HuH-7 (cell line): ENCODE measurements at places on chromosomes 11 and 22.

GRCh38 chr11:23574149-23574548, 713.9 kb upstream of the CCDC179 start:
- DNase-seq, result no peak

- no peak for DNase-seq
Measured at GRCh38 chr11:131824771-131825170, 454.4 kb downstream of the NTM start.

DNA sequence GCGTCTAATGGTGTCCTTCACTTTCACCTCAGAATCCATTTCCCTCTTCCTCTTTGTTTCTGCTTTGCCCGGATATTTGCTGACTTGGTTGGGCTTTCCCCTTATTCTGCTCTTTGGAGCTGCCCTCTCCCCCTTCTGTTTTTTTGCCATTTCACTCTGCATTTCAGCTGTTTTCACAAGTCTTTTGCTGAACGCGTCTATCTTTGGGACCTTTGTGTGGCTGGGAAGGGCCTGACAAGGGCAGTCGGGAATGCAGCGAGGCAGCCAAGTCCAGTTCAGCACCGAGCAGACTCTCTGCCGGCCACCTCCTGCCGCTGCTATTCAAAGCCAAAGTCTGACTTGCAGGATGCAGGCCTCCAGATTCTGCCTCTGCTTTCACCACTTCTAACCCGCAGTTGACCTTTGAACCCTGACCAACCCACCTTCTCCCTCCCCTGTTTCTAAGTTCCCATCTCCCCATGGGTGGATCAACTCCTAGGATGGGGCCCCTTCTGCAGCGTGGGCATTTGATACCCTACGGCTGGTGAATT, 38.2 kb downstream of the FEZ1 start:
- DNase-seq, result peak; percentile 18

DNA sequence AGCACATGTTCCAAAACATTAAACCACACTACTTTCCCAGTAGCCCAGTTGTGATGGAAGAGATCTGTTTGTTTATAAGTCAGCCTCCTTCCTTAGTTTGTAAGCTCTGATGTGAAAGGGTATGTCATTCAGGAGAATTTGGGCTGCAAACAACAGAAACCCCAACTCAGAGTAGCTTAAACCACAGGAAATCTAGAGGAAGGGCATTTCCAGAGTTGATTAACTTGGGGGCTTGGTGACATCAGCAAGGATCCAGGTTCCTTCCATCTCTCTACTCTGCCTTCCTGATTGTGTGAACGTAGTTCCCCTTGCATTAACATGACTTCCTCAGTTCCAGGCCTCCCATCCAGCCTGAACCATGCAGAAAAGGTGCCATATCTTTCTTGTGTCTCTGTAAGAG, 6.5 kb upstream of the FJX1 start:
- no peak for DNase-seq

DNA sequence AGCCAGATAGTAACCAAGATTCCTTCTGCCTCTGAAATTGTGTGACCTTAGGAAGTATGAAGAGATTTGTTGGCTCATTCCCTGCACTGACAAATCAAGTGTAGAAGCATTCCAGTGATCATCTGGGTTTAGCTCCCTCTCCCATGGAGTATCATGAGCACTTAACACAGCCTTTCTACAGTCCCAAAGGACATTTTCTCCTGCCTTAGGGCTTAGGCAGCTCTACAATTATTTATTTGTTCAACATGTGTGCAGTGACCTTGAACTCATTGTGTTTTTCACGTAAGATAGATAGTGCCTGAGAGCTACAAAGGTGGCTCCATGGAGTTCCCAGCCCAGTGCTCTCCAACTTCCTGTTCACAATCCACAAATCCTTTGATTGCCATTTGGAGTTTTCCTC, 94.8 kb upstream of the FAT3 start:
- no peak for DNase-seq

DNA sequence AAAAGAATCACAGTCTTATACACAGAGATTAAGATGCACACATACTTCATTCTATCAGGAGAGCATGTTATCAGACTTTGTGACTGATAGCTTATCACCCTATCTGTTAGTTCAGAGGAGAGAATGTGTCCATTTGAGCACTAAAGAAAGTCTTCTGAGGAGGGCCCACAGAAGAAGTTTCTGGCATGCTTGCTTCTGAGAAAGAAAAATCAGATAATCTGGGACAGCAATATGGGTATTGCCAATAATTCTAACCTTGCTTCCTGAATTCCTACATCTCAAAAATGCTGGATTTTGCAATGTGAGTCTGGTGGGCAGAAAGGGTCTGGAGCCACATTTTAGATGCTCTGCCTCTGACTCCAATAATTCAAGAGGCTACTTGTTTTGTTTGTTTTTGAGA, 128.9 kb downstream of the RBFOX2 start:
- no peak for DNase-seq

DNA sequence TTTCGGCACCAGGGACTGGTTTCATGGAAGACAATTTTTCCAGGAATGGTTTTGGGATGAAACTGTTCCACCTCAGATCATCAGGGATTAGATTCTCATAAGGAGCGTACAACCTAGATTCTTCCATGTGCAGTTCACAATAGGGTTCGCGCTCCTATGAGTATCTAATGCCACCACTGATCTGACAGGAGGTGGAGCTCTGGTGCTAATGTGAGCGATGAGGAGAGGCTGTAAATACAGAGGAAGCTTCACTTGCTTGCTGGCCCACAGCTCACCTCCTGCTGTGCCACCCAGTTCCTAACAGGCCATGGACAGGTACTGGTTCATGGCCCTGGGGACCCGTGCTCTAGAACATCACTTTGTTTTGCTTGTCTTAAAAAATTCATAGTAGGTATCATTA, 41.8 kb upstream of the AMPD3 start:
- DNase-seq, result no peak

GRCh38 chr22:24758164-24758799, 16.2 kb downstream of the PIWIL3 start:
- peak; percentile 42 for DNase-seq

- DNase-seq, result no peak
Measured at GRCh38 chr11:88359541-88359940, 22.0 kb upstream of the CTSC start.

GRCh38 chr11:46978005-46978491, 41.5 kb downstream of the CSTPP1 start:
- DNase-seq, result no peak

GRCh38 chr11:121226415-121227263, 65.9 kb upstream of the SC5D start:
- no peak for DNase-seq

- DNase-seq, result no peak
Measured at GRCh38 chr11:105144887-105145286, 5.3 kb upstream of the CARD18 start.

DNA sequence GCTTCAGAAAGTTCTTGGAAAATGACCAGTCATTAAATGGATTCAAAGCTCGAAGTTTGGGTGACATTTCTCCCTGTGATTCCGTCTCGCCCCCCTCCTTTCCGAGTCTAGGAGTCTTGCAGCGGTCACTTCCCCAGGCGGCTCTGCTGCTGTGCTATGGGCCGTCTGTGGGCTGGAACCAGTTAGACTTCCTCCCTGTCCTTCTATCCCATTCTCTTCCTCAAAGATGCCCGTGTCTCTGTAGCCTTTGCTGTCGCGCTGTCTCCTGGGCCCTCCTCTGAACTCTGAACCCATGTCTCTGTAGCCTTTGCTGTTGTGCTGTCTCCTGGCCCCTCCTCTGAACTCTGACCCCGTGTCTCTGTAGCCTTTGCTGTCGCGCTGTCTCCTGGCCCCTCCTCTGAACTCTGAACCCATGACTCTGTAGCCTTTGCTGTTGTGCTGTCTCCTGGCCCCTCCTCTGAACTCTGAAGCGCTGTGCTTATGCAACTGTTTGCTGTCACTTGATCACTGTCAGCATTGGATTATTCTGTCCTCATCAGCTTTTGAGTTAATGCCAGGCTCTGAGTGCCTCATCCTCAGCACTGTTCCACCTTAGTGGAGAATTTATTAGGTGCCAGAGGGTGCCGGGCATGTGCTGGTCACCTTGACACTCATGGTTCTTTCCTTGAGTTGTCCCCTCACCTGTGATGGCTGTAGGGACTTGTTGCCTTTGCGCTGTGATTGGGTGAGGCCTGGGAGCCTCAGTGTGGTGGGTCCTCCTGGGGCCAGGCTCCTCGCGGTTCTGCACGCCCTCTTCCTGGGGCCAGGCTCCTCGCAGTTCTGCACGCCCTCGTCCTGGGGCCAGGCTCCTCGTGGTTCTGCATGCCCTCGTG, 173.3 kb downstream of the TBC1D22A start:
- DNase-seq, result peak; percentile 61

DNA sequence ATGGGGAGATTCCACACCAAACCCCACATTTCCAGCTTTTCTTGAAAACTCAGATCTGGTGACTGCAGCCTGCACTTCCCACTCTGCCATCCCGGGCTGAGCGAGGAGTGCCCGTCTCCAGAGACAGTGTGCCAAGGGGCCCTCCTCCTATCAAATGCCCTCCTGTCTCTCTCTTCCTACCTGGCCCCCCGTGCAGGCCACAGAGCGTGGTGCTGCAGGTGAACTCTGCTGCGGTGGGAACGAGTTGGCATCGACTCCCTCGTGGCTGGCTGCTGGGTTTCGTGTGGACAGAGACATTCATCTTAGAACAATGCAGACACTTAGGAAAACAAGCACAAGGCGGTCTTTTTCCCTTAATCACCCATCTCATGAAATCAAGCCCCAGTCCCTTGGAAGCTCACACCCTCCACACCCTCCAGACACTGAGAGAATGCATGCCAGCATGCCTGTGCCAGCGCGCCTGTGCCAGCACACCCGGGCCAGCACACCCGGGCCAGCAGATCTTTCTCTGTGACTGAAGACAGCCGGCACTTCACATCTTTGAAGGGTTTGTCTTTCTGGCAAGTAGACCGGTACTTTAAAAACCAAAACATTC, 65.0 kb downstream of the PARVB start:
- no peak for DNase-seq

DNA sequence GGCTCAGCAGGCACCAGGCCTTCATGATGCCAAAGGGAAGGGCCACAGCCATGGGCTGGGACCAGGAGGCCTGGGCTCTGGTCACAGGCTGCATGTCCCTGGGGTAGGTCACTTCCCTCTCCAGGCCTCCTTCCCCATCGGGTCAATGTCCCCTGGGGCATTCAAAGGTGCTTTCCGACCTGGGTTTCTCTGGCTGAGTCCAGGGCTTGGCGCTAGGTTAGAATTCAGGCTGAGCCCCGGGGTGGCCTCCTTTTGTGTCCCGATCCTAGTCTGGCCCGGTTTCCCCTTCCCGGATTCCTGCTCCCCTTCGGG, 12.2 kb downstream of the MAFF start:
- DNase-seq, result no peak

DNA sequence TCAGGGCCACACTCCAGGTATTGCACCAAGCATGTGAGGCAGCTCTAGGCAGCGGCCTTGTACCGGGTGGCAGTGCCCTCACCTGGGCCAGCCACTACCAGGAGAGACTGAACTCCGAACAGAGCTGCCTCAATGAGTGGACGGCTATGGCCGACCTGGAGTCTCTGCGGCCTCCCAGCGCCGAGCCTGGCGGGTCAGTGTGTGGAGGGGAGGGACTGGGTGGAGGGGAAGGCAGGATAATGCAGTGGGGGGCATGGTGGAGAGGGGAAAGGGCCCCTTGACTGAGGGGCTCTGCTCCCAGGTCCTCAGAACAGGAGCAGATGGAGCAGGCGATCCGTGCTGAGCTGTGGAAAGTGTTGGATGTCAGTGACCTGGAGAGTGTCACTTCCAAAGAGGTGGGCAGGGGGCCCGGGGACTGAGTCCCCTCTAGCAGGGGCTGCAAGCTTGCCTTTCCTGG, 4.2 kb downstream of the SSH3 start:
- no peak for DNase-seq

- DNase-seq, result no peak
Measured at GRCh38 chr11:23679981-23680380, 816.9 kb upstream of the LUZP2 start.

DNA sequence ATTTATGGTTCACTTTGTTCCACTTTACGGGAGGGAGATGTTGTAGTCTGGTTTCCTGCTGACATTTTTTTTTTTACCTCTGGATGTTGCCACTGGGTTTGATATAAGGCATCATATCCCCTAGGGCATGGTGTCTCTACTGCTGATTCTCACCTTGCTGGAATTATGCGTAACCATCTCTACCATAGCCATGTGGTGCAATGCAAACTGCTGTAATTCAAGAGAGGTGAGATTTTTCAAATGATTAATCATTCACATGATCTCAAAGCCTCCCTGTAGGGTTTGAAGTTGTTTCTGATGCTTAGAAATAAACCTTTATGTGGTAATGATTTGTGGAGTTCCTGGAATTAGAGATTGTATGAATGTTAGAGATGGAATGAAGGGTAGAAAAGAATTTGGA, 13.0 kb downstream of the MS4A3 start:
- DNase-seq, result no peak

DNA sequence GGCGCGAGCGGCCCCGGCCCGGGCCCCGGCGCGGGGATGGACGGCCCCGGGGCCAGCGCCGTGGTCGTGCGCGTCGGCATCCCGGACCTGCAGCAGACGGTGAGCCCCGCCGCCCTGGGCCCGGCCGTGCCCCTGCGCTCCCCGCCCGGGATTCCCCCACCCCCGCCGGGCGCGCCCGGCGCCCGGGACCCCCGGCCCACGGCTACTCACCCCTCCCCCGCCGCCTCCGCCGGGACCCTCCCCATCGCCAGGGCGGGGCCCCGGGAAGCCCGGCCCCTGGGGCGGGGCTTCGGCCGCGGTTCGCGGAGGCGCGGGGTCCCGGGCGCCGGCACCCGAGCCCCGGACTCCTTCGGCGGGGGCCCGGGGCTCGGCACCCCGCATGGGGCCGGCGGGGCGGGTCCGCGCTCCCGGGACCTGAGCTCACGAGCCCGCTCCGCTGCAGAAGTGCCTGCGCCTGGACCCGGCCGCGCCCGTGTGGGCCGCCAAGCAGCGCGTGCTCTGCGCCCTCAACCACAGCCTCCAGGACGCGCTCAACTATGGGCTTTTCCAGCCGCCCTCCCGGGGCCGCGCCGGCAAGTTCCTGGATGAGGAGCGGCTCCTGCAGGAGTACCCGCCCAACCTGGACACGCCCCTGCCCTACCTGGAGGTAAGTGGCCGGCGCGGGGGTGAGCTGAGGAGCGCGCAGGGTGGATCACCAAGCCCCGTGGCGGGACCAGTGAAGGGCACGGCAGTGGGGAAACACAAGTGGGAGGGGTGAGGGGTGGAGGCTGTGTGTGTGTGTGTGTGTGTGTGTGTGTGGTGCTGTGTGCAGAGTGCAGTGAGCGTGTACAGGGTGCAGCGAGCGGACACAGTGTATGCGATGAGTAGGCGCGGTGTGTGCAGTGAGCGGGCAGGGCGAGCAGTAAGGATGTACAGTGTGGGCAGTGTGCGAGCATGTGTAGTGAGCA, 2.3 kb downstream of the SHANK3 start:
- DNase-seq, result peak; percentile 81

DNA sequence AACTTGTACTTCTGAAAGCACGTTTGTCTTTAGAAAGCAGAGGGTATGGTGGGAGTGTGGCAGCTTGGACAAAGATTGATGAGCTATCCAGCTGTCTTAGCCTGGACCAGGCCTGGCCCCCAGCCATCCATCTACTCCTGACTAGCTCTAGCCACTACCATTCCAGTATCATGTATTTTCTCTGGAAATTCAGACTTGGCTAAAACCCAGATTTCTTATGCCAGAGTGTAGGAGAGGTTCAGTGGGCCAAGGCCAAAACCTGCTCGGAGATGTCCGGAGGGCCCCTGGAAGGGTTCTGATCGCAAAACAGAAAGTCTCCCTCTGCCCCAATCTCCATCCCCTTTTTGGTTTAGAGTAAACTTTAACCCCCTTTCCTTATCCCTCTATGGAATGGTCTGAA, 24.8 kb upstream of the MTCH2 start:
- DNase-seq, result no peak

GRCh38 chr22:19836512-19836911, 18.2 kb downstream of the GNB1L start:
- DNase-seq, result no peak

- DNase-seq, result no peak
Measured at GRCh38 chr11:7473717-7474116, 11.6 kb upstream of the OLFML1 start.
